ENCODE measurements at places on chromosomes 3 and 15. TPM values are rescaled to one million over a fixed set of nuclear protein-coding genes. Genes with fewer than 3 reads are reported as not detected.

Gene CTDSPL
- 45.2 TPM for polyA plus RNA-seq

Gene SENP7
- 4.2 TPM for polyA plus RNA-seq

Gene SUSD5
- polyA plus RNA-seq = 2.5 TPM

DNA sequence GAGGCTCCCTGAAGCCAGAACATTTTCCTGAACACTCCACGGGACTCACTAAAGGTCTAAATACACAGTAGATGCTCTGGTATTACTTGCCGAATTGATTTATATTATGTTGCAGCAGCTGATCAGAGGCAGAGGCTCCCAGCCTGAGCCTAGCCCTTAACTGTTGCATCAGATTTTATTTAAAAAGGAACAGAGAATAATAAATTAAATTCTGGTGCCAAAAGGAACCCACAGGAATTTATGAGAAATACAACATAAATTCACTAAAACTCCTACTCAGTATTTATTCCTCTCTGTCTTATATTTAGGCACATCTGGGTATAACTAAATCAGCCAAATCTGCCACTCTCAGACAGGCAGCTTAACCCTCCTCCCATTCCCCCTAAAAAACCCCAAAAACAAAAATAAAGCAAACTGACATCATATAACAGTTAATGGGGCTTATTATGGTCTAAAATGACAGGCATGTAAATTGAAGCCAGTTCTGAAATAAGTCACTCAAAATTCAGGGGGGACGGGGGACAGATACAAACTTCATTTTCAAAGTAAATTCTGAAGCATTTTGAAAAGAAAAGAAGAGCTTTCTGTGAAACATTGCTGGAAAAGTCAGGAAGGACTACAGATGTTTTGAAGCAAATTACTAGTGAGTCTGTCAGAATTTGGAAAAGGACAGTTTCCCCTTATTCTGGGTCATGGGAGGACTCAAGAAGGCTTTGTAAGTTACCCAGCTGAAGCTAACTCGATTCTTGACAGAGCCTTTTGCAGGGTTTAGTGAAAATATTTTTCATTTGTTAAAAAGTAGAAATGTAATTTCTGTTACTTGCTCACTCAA, 53.8 kb upstream of the CORO2B start:
- DNase-seq = peak; percentile 88

DNA sequence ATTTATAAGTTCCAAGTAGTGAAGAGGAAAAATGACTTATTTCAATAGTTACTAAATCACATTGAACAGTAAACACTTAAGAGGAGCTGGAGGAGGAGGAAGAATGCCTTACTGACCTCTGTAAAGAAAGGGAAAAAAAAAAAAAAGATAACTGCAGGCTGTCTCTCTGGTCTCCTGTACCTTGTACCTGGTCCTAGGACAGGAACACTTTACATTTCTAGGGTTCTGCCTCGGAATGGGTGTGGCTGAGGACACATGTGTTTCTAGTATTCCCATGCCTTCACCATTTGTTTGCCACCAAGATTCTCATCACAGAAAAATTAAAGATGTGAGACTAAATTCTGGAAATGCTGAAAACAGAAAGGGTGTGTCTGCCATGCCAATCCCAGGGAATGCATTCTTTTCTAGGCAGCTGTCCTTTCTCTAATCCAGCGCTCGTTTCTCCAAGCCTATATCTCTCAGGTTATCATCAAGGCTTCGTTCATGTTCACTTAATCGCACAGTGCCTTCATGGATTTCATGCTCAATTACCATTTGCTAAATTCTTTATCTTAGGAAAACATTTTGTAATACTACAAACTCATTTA, 1208.3 kb downstream of the OTOL1 start:
- no peak for DNase-seq

- peak; percentile 17 for DNase-seq
Observed at GRCh38 chr15:50627351-50628055, 59.1 kb downstream of the TRPM7 start.

DNA sequence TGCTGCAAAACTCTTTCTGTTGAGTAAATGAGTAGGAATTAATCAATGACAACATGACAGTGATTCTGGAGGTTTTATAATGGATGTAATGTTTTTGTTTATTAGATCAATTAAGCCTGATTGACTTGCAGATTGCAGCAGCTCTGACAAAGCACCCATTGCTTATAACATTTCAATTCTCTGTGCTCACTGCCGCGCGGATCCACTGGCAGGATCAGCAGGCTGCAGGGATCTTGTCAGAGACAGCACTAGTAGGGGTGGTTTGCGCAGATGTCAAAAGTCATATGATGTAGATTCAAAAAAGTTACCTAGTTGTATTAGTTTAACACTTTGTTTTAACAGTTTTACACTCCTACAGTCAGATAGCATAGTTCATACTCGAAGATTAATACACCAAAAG, 93.4 kb downstream of the MBNL1 start:
- no peak for DNase-seq

Measured in BJ (cell line).